Activated CD4-positive, alpha-beta memory T cell treated with anti-CD3 and anti-CD28 coated beads, Interleukin-2, amount 10 ng/mL, durations not matched to agents 7 days and 5 days (primary cell): ENCODE measurements at places on chromosomes 3 and 15. TPM values are rescaled to one million over a fixed set of nuclear protein-coding genes. Genes with fewer than 3 reads are reported as not detected.

- no peak for DNase-seq
Observed at GRCh38 chr3:20121088-20121487, 64.9 kb downstream of the SGO1 start.

DNA sequence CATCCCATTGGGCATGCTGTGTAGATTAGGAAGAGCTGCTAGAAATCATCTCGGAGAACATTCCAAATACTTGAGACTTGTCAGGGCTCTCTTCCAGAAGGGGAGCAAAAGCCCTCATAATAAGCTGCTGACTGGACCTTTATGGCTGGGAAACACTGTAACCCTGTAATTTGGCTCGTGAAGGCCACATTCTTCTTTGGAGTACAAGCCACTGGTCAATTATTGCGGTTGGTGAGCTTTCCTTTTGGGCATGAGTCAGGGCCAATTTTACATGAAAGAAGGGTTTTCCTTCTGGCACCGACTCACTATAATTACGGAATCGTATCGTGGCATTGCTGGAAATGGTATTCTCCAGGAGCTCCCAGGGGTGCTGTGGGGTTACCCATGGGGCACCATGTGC is 434.5 kb upstream of the RGMA start:
- DNase-seq: no peak

DNA sequence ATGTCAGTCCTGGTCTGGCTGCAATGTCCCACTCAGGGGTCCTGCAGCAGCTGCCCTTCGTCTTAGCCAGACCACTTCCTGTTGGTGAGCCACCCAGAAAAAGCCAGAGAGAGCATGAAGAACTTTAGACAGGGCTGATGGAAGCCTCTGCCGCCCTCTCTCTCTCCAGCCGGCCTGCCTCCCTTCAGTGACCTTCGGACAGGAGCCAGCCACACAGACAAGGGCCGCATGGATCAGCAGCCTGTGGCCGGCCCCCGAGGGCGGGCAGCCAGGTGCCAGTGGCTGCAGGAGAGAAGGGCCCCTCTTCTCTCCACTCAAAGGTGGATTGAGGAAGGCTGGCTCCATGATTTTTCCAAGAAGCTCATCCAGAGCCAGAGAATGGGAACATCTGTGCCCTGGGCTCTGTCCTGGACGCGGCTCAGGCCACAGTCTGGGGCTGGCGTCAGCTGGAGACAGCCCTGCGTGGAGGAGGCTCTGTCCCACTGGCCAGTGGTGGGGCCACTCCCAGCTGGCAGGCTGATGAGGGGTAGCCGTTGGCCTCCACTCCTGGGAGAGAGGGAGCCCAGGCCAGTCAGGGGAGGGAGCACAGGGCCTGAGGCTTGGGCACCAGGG is 42.9 kb downstream of the ISG20 start:
- no peak for DNase-seq

GRCh38 chr3:183924956-183925355 is 40.3 kb upstream of the PARL start:
- no peak for DNase-seq

- DNase-seq: no peak
Observed at GRCh38 chr3:180284331-180285110, 247.8 kb upstream of the PEX5L start.

DNA sequence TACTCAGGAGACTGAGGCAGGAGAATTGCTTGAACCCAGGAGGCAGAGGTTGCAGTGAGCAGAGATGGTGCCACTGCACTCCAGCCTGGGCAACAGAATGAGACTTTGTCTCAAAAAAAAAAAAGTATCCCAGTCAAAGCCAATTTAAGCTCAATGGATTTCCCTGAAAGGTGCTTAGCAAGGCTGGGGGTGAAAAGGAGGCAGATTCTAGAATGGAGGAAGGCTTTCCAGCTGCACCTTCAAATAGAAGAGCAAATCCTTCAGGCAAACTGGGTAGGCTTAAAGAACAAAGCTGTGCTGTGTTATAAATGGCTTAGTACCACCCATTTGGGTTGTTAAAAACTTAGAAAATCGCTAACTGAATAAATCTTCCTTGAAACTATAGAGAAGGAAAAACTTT is 3.0 kb upstream of the IFT57 start:
- no peak for DNase-seq

DNA sequence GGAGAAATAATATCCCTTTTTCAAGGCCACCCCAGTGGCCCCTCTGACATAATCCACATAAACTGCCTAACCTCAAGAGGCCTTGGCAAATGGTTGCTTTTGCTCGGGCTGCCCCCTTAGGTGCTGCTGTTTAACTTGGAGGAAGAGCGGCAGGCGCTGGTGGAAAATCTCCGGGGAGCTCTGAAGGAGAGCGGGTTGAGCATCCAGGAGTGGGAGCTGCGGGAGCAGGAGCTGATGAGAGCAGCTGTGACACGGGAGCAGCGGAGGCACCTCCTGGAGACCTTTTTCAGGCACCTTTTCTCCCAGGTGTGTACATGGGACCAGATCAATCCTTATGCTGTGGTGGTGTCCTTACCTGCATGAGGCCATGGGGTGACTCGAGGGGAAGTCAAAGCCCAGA is 15.0 kb downstream of the DUOX1 start:
- no peak for DNase-seq

- no peak for DNase-seq
Observed at GRCh38 chr3:160928183-160928726, 172.2 kb downstream of the PPM1L start.

DNA sequence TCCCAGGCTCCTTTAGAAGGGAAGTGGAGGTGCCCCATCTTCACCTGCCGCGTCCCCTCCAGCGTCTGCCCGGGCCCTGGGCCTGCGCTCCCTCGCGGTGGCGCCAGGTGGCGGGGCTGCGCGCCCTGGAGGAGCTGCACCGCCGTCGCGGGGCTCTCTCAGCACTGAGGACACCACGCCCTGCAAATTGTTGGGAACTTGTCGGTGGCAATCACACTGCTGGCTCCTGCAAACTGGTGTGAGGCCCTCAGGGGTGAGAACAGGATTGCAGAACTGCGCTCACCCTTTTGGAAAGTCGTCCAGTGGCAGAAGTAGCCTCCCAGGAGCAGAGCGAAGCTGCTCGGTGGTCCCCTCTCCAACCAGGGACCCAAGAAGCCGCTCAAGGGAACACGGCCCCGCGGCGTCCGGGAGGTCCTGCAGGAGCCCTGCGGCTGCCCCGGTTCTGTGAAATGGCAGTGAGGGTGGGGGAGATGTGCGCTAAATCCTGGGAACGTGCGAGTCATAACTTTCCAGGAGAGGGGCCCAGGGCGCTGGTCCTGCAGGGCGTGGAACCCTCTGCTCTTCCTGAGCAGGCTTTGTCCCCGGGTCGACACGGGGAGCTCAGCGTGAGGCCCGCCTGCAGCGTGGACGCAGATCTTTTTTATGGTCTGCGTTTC is 995 bp upstream of the LRRK1 start:
- peak; percentile 75 for DNase-seq

GRCh38 chr3:46668116-46668515 is 25.4 kb downstream of the ALS2CL start:
- DNase-seq: no peak

DNA sequence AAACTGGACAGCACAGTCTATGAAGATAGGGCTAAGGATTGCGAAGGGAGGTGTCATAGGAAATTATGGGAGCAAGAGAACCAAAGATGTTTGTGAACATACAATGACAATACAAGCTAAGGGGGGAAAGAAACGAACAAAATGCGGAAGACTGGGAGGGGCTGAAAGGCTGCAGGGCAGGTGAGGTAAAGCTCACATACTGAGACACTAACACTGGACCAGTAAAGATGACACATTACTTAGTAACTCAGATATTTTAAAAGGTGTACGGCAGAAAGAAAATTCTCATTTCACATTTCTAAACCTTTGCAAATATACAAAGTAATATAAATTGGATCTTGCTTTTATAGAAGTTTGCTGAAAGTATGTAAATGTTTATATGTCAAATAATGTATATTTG is 10.1 kb downstream of the CLDND1 start:
- DNase-seq: no peak

DNA sequence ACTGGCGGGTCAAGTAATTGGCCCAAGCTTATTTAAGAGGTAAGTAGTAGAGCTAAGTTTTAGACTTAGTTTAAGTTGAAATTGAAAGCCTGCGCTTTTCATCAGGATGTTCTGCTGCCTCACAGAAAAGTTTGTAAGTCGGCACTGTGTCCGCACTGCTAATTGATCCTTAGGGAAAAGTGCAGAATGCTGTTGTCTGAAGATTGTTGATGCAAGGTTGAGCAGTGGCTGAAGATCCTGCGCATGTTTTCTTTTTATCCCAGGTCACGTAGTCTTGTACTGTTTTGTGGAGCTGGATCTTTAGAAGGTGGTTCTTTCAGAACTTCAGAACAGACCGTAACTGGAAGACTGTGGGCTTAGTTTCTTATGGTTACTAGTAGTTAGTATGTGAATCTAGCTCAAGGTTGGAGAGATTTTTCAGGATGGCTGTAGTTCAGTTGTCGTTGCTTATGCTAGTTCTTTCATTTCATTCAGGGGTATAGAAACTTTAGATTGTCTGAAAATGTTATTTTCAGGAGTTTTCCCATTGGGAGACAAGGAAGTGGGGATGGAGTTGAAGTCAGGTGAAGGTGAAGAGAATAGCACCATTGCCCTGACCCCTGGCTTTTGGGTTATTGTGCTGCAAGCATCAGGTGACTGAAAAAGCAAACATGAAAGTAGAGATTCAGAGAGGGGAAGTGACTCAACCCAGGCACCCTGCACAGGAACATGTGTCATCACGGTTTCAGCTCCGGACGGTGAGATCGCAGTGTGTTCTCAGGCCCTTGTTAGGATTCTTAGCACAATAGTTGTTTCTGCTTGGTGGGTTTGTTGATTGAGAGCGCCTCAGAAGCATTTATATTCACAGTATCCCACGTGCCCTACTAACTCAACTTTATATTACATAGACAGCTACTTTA is 32.8 kb downstream of the AKAP13 start:
- peak; percentile 84 for DNase-seq

DNA sequence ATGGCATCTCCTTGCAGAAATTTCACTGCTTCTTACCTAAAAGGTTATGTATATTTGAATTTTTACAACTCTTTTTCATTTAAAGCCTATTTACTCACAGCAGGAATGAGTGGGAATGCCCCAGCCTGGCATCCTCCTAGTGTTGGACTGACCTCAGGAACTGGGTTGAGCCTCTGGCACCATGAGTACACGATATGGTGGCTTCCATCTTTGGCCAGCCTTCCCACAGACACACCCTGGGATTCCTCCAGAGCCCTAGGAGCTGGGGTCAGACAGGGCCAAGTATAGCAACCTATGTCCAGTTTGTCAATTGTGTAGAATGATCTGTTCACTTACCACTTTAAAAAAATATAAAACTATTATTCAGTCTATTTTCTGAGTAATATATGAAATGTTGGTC is 57.2 kb upstream of the HEG1 start:
- no peak for DNase-seq

- no peak for DNase-seq
Observed at GRCh38 chr3:150727653-150728502, 24.2 kb upstream of the ERICH6 start.

- DNase-seq: no peak
Observed at GRCh38 chr15:49424954-49425353, 1.9 kb downstream of the FGF7 start.

GRCh38 chr3:9978710-9979305 is 7.8 kb downstream of the EMC3 start:
- DNase-seq: no peak

GRCh38 chr3:97257942-97258697 is 443.7 kb downstream of the EPHA6 start:
- DNase-seq: no peak

DNA sequence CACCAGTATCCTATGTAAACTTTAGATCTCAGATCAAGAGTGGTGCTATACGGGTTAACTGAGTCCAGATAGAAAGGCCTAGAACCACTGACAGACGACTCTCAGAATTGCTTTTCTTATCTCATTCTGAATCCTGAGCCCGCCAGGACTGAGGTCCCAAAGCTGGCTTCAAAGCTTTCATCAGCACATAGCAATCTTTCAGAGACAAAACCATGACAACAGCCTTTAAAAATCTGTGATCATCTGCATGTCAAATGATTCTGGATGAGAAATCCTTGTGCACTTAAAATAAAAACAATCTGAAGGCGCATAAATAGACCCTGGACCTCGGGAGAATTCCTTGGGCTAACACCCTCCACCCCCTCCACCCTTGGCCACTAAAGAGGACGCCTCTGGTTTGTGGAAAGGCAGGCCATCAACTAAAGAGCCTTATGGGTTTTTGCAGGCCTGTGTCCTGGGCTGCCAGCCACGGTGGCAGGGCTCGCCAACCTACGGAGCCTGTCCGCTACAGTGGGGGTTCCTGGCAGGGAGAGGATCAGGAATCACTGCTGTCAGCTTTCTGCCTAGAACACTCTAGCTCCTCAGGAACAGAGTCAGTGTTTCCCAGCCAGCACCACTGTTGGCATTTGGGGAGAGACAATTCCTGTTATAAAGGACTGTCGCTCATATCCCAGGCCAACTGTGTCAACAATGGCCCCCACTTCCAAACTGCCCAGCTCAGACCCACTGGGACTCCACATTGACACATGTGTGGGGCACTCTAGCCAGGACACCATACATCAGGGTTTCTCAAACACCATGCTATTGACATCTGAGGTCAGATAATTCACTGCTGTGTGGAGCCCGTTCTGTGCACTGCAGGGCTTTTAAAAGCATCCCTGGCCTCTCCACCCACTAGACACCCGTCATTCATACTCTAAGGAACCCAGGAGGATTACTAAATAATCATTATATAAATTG is 20.2 kb downstream of the TLE3 start:
- no peak for DNase-seq

DNA sequence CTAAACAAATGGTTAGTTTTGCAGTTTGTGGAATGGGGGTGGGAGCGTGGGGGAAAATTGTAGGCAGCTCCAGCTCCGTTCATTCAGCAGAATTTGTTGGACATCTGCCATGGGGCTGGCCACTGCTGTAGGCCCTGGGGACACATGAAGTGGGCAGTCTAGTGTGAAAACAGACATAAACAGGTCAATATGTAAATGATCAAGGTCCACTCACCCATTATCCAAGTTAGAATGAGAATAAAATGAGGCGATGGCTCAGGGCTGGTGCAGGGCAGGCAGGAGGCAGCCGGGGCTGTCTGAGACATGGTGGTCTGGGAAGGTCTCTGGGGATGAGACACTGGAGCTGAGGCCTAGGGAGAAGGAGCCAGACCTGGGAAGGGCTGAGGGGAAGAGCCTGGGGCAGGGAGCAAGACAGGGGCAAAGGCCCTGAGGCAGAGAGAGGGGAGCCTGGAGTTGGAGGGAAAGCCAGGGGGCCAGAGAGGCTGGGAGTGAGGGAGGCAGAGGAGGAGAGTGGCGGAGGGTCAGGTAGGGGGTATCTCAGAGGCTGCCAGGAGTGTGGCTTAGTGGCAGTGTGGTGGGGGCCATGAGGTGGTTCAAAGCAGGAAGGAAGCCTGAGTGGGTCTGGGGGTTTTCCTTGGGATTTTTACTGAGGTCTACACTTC is 6.2 kb upstream of the SLC6A6 start:
- no peak for DNase-seq

- DNase-seq: no peak
Observed at GRCh38 chr15:50552238-50552637, 5.8 kb upstream of the USP50 start.

GRCh38 chr15:79212589-79213157 is 69.8 kb upstream of the ANKRD34C start:
- DNase-seq: no peak

GRCh38 chr3:11534011-11534792 is 109.5 kb downstream of the VGLL4 start:
- no peak for DNase-seq

The RBP2 gene
- total RNA-seq: not detected

The SECISBP2L gene
- 35.7 TPM for total RNA-seq

The CIDEC gene
- not detected for total RNA-seq

The RPP25 gene
- total RNA-seq: 5.0 TPM

The CIP2A gene
- 46.8 TPM for total RNA-seq

The SOX14 gene
- total RNA-seq: not detected

The SUSD5 gene
- total RNA-seq: not detected

The GREM1 gene
- total RNA-seq: not detected

The POLG gene
- 106 TPM for total RNA-seq

The NOX5 gene
- total RNA-seq: not detected
